ENCODE measurements at places on chromosomes 5 and 9.

- DNase-seq = no peak
Measured at GRCh38 chr5:158644301-158644700, 455.4 kb downstream of the EBF1 start.

DNA sequence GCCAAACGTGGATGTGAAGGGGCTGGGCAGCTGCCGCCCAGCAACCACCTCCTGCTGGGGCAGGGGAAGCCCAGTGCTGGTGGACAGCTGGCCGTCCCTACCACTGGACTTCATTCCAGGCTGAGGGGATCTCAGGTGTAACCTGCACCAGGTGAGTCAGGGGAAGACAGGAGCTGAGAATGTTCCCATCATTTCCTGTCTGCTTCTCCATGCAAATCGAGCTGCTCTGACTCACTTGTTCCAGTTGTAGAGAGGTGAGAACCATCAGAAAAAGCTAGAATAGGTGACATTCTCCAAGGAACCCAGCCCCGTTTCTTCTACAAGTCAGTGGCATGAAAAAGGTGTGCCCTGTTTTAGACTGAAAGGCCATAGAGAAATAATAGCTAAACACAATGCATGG is 21.8 kb upstream of the BARX1 start:
- no peak for DNase-seq

DNA sequence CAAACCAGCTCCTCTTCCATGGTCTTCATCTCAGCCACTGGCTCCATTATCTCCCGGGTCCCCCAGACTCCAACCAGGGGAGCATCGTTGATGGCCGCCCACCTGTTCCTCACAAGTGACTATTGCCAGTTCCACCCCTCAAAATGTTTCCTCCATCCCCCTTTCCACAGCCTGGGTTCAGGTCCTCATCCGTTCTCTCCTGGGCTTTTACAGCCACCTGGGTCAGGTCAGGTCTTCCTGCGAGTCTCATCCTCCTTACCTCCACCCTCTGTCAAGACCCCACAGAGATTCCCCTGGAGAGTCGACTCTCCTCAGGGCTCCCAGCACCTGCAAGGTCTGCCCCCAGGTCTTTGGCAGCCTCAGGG is 133.2 kb downstream of the PAX5 start:
- no peak for DNase-seq

DNA sequence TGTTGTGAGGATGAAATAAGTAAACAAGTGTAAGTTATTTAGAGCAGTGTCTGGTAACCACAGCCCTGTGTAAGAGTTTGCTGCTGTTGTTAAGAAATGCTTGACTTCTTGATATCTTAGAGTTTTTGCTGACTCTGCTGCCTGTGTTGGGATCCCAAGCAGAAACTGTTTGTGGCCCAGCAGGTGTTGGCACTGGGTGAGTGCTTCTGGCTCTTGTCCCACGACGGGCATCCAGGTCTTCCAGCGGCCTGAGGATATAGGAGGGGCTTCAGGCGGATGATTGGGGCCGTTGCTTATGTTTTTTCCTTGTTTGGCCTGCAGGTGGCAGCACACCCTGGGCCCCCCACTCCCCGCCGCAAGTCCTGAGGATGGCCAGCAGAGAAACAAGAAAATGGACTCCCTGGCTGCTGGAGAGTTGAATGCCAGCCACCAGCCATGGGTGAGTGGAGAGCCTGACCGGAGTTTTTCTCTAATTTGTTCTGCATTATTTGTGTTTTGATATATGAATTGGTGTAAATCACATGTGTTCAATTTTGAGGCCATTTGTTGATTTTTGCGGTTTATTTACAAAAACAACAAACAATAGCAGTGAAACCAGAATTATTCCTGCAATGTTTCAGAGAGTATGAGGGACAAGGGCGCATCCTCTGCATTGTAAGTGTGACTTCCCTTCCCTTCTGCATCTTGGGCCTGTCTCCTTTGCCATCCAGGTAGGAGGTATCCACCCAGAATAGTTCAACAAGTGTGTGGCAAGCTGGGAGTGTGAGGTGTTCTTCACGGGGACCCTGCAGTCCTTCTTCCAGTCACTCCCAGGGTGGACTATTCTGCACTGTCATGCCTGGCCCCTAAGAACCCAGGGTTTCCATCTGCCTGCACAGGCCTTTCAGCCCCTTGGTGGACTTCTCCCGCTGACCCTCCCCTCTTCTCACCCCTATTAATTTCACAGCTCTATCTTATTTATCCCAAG is 50.3 kb downstream of the SLC22A5 start:
- no peak for DNase-seq

- DNase-seq = no peak
Measured at GRCh38 chr9:14399756-14400657, 86.1 kb upstream of the NFIB start.

DNA sequence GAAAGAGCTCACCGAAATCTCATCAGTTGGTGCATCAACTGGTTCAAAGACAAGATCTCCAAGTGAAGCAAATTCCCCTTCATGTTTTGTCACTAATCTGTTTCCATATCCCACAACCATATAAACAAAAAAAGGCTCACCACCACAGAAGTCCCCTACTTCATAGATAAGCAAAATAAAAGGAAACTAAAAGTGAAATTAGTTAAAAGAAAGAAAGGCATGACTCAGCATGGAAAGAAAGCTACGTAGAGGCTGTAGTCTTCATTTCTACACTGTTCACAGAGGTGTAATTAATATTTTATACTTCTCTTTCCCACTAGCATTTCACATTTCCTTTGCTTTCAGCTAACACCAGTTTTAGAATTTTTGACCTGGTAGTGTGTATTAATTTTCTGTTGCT is 208.0 kb downstream of the CYLC2 start:
- no peak for DNase-seq

DNA sequence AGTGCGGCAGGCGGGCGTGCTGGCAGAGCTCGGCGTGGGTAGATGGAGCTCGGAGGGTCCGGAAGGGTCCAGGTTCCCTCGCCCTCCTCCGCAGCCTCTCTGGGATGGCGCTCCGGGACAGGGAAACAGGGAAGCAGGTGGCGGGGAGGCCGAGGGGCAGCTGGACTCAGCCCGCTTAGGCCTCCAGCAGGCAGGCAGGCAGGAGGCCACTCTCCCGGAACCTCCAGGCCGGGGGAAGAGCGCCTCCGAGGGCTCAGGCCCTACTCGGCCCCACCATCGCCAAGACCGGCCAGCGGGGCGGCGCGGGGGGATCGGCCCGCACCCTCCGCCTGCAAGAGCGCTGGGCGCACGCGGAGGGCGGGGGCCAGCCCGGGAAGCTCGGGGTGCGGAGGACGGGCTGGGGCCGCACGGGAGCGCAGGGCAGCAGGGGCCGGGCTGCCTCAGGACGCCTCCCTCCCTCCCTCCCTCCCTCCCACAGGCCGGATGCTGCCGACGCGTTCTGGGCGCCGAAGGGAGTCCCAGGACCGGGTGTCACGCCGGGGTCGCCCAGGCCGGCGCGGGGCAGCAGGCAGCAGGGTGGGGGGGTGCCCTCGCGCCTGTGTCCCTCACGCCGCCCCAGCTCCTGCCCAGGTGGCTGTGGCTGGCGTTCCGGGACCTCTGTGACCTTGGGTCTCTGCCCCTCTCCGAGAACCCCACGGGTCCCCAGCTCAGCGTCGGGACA is 977 bp downstream of the MGAT4B start:
- no peak for DNase-seq

GRCh38 chr5:175620527-175620926 is 37.3 kb upstream of the HRH2 start:
- DNase-seq = no peak

GRCh38 chr9:134690946-134691694 is 49.5 kb downstream of the COL5A1 start:
- DNase-seq = no peak

GRCh38 chr5:122301016-122301415 is 11.0 kb upstream of the SNCAIP start:
- DNase-seq = no peak

GRCh38 chr9:20570756-20571155 is 51.5 kb downstream of the MLLT3 start:
- no peak for DNase-seq

- no peak for DNase-seq
Measured at GRCh38 chr9:87276851-87277261, 220.8 kb upstream of the DAPK1 start.

DNA sequence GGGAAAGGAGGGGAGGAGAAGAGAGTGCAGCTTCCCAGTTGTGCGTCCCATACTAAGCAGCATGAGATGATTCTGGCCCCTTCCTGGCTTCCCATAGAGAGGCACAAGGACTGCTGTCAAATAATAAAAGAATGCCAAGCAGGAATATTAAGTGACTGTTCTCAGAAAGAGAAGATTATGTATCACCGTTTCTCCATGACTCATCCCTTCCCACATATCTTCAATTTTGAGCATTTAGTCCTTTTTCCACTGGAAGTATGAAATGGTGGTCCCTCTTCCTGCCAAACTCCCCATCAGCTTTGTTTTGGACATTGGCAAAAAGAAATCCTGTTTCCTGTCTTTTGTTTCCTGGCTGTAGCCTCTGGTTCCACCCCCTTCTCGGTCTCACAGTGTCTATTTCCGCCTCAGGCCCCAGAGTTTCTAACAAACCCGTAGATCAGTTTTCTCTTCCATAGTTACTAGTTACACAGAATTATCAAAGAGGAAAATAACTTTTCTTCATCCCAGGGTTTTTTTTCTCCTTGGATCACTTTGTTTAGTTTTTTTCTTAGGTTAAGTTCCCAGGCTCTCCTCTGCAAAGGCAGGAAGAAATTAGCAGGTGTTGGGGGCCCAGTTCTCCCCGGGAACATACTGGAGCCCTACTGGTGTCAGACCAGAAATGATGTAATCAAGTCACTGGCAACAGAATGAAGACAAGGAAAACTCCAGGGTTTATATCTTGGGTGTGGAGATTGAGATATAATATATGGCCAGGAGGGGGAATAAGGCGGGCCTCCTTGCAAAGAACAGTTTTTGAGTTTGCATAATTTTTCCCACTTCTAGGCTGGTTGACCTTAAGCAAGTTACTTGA is 26.4 kb upstream of the ARHGAP26 start:
- no peak for DNase-seq

DNA sequence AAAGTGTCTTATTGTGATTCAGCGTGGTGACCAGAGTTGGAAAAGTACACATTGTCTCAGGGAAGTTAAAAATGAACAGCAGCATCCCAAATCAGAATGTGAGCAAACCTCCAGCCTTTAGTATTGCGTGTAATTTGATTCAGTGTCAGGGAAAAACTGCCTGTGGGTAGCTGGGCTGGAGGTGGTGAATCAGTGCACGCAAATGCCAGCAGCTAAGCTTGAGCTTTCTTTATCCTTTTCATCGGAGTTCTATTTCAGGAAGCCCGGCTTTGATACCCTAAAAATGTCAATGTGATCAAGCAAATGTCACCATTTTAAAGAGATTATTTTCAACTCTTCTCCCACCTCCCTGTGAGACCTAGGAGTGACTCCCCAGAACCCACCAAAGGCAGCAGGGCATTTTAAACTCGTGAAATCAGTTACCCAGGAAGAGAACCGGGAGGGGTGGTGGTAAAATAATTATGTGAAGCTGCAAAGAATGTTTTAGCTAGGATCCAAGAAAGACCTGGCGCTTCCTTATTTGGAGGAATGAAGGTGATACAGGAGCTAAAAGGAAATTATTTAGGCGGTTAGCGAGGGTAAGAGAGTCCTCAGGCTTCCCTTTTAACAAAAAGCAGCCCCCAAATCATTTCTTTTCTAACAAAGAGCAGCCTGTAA is 25.7 kb upstream of the C5orf47 start:
- no peak for DNase-seq

GRCh38 chr5:51201024-51201423 is 182.2 kb upstream of the ISL1 start:
- no peak for DNase-seq

GRCh38 chr5:174678107-174678506 is 46.3 kb upstream of the MSX2 start:
- no peak for DNase-seq

- no peak for DNase-seq
Measured at GRCh38 chr9:34452568-34452967, 5.8 kb downstream of the FAM219A start.

- no peak for DNase-seq
Measured at GRCh38 chr9:87112656-87113055, 165.3 kb upstream of the GAS1 start.

- DNase-seq = no peak
Measured at GRCh38 chr5:142179776-142180387, 71.3 kb downstream of the NDFIP1 start.

GRCh38 chr9:112125951-112126388 is 49.1 kb downstream of the SUSD1 start:
- DNase-seq = no peak

DNA sequence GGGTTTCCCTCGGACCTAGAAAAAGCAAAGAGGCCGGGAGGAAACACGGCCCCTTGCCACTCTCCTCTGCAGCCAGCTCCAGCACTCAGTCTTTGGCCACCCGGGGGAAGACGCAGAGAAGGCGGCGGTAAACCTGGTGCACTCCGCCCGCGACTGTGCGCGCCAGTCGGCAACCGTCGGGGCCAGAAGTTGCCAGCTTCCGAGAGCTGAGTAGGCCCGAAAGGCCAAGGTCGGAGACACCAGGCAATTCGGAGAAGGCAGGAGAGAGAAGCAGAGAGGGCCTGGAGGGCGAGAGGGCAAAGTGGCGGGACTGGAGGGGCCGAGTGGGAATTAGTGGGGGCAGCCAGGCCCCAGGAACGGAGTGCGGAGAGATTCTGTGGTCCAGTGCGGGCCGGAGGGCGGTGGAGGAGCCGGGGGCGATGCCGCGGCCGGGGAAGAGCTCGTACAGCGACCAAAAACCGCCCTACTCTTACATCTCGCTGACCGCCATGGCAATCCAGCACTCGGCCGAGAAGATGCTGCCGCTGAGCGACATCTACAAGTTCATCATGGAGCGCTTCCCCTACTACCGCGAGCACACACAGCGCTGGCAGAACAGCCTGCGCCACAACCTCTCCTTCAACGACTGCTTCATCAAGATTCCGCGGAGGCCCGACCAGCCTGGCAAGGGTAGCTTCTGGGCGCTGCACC is at the start of gene FOXB2:
Gene FOXB2, plus strand, starts transcription at position 420 of the 690 bp plus-strand sequence. Its CDS starts 0 bp downstream, at position 420.
- no peak for DNase-seq

GRCh38 chr5:126486332-126486731 is 63.1 kb downstream of the GRAMD2B start:
- no peak for DNase-seq

- no peak for DNase-seq
Measured at GRCh38 chr9:96483733-96484390, 33.9 kb downstream of the HABP4 start.

- DNase-seq = no peak
Measured at GRCh38 chr5:10310066-10310779, 2.5 kb upstream of the CMBL start.
